ENCODE measurements at places on chromosomes 16 and 17.

- no peak for DNase-seq
These were observed 2.4 kb downstream of the ARHGDIA start for GRCh38 chr17:81868674-81869220.

DNA sequence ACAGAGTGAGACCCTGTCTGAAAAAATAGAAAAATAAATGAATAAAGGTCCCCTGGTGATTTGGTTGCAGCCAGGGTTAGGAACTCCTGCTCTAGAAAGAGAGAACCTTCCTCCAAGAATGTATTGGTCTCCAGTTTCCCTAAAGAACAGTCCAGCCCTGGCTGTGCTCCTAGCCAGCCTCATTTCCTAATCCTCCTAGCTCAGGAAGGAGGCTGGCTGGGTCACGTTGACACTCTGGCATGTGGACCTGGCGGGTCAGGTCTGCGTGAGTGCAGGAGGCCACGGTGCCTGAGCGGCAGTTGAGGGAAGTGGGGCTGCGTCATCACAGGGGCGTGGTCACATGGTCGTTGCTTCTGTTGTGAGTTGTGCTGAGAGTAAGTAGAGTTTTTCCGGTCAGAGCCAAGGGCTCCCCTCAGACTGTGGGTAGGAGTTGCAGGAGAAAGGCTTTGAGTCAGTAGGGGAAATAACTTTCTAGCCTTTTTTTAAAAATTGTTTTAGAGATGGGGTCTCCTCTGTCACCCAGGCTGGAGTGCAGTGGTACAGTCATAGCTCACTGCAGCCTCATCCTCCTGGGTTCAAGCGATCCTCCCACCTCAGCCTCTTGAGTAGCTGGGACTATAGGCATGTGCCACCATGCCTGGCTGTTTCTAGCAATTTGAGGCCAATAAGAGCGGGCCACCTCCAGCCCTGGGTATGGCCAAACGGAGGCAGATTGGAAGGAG is 194.0 kb upstream of the CIBAR2 start:
- DNase-seq, result peak; percentile 58

- DNase-seq, result no peak
These were observed 7.4 kb downstream of the HGS start for GRCh38 chr17:81691196-81691595.

DNA sequence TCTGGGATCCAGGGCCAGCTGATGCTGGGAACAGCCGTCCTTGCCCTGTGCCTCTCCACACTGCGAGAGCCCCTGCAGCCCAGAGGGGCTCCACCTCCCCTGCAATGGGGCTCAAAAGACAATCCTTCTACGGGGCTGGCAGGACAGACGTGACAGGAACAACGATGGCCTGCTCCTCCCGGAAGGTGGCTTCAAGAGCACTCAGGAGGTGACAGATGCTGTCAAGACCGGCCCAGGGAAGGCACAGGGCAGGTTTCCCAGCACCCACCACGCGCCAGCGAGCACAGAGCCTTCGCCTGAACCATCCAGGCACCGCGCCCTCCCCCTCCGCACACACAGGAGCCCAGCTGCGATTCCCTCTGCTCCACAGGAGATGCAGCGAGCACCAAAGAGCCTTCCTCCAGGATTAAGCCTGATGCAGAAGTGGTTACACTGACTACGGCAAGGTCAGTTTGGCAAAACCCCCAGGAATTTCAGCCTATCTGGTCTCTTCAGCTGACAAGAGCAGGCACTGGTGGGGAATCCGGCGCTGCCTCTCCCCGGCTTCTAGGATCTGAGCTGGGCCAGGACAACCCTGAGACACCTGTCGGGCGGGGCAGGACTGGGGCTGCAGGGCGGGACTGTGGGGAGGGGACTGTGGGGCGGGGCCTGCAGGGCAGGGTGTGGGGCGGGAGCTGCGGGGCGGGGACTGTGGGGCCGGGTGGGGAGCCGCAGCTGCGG is 103.4 kb downstream of the ZNF778 start:
- DNase-seq, result no peak

- DNase-seq, result no peak
These were observed 23.8 kb downstream of the ADCY7 start for GRCh38 chr16:50289950-50290764.
